ENCODE measurements at places on chromosomes 1 and 21.
A peak's percentile ranks its signal among the peaks of the same experiment; 100 is the strongest.

DNA sequence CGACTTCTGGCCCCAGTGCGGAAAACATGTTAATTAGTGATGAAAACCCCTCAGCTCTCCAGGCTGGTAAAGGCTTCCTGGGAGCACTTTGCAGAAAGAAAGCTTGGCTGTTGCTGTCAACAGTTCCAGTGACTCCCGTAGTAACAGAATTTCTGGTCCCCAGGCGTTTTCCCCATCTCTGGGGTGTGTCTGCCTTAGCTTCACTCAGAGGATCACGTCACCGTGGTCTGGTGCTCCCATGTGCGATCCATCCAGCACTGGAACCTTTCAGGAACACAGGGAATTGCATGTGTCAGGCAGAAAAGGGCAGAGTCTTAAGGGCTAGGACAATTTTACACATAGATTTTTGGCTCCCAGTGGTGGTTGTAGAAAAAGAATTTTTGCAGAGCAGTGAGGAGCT, 470.4 kb upstream of the USP24 start:
- DNase-seq: no peak

GRCh38 chr1:119038363-119038762, 50.2 kb upstream of the TBX15 start:
- no peak for DNase-seq

- DNase-seq: no peak
Observed at GRCh38 chr1:152078831-152079441, 9.9 kb downstream of the TCHHL1 start.

GRCh38 chr1:91655912-91656449, 155.3 kb downstream of the CDC7 start:
- DNase-seq: no peak

GRCh38 chr1:22485431-22485830, 33.8 kb downstream of the ZBTB40 start:
- DNase-seq: no peak

DNA sequence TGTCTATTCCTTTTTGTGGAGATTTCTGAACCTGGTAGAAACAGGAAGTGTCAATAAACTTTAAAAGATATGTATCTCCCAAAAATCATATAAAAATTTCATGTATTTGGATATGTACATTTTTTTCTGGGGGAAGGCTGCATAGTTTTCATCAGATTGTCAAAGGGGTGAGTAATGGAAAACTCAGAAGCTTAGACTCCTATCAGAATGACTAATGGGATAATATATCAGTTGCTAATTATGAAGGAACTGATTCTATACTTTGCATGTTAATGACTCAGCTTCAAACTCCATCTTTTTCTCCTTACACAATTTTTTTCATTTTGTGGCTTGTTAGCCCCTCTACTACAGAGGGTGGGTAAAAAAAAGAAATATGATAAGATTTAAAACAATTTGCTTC, 55.9 kb downstream of the GON4L start:
- no peak for DNase-seq

- DNase-seq: no peak
Observed at GRCh38 chr21:31107871-31108270, 69.6 kb upstream of the KRTAP19-8 start.

GRCh38 chr1:223665592-223666312, at the start of gene CAPN8:
TSS of gene CAPN8 (minus strand) at chr1:223665701. CDS start at chr1:223665646, 55 bp downstream.
- DNase-seq: no peak

- DNase-seq: no peak
Observed at GRCh38 chr1:59815892-59816291, 1.1 kb downstream of the HOOK1 start.

- DNase-seq: no peak
Observed at GRCh38 chr1:55868026-55868425, 652.9 kb upstream of the USP24 start.

GRCh38 chr1:94753171-94753972, 66.8 kb upstream of the SLC44A3 start:
- DNase-seq: no peak

DNA sequence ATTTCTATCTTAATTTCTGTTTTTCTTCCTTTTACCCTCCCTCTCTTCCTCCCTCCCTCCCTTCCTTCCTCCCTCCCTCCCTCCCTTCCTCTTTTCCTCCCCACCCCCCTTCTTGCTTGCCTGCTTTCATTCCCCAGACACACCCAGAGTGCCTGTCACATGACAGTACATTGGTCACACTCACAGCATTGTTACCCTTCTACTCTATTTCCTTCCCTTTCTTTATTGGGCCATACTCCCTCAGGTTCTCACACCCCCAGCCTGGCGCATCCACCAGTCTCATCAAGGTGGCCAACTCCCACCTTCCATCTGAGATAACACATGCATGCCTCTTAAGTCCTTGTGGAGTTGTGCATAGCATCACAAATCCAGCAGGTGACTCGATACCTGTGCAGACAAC, 10.9 kb downstream of the TMPRSS3 start:
- DNase-seq: no peak

- no peak for DNase-seq
Observed at GRCh38 chr1:194950584-194950983, 1657.7 kb downstream of the KCNT2 start.

GRCh38 chr1:35555601-35556477, 1.4 kb downstream of the KIAA0319L start:
- DNase-seq: no peak

- DNase-seq: no peak
Observed at GRCh38 chr1:184933944-184934343, 40.4 kb downstream of the NIBAN1 start.

- no peak for DNase-seq
Observed at GRCh38 chr1:88462488-88463261, 221.4 kb upstream of the PKN2 start.

DNA sequence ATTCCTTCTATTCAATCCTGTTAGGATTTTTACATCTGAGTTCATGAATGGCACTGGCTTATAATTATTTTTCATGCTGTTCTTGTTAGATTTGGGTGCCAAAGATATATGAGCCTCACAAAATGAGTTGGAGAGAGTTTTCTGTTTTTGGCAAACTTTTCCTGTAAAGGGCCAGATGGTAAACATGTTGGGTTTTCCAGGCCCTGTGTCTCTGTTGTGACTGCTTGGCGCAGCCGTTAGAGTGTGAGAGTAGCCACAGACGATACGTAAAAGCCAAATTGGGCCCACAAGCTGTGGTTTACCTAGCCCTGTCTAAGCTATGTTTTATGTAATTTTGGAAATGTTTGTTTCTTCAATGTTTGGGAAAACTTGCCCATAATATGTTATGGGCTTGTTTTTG, 15.6 kb upstream of the CA6 start:
- DNase-seq: no peak

DNA sequence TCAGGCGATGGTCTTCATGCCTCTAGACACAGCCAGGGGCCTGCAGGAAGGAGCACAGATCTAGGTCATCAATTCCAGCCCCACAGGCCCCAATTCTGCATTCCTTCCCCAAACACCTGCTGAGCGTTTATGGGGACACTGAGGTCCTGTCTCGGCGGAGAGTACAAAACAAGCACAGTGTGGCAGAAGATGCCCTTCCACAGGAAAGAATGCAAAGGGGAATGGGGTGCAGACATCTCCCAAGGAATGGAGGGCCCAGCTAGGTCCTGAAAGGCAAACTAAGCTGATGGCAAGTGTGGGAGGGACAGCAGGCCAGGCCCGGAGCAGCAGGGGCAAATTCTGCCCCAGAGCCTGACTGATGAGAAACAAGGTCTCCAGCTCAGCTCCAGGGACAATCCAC, 3.5 kb upstream of the S100A8 start:
- DNase-seq: no peak

GRCh38 chr1:98001764-98002163, 80.9 kb upstream of the DPYD start:
- DNase-seq: no peak

DNA sequence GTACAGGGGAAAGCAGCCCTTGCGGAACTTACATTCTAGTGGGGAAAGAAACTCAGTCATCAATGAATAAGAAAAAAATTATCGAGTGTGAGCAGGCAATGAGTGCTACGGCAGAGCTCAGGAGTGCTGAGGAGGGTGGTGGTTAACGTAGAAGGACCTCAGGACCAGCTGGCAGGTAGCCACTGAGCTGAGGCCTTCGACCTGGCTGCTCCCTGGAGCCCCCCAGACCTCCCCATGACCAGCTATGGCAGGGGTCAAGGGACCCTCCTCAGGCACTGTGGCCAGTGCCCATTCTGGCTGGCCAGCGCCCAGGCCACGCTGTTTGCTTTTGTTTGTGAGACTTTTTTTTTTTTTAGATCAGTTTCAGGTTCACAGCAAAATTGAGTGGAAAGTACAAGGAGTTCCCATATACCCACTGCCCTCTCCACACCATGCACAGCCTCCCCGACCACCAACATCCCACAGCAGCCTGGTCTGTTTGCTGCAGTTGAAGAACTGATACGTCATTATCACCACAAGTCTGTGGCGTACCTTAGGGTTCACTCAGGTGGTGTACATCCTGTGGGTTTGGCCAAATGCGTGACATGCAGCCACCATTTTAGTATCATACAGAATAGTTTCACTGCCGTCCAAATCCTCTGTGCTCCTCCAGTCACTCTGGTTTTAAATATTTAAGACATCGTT, 11.8 kb upstream of the TTC22 start:
- DNase-seq: no peak

DNA sequence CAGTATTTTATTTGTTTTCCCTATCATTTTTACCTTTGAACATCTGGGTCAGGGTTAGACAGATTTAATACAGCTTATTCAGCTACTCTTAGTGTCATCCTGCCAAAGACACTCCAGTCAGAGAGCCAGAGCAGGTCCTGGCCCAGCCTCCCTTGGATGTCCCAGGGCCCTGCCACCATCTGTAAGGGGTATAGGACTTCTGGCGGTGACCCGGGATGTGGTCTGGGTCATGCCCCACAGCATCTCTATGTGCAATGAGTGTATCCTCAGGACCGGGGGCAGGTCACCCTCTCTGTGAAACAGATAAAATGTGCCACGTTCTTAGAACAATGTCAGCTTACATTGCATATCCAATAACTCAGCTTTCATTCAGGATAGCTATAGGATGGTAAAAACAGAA, 37.8 kb upstream of the PRSS38 start:
- peak; percentile 28 for DNase-seq

DNA sequence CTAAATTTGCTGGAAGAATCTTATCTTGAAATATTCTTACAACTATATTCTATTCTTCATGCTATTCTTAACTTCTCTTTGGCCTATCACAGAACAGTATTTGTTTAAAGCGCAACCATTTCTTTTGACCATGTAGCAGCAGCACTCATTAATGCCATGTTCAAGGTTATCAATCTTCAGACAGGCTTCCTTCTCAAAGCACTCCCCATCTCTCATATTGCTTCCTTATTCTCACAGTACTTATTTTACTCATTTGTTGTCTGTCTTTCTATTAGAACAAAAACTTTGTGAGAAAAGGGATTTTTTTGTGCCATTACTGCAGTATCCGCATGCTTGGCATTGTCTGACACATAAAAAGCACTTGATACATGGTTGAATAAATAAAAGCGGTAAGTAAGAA, 89.7 kb downstream of the ATP1B1 start:
- DNase-seq: no peak

- no peak for DNase-seq
Observed at GRCh38 chr1:198123133-198123532, 33.7 kb upstream of the NEK7 start.

- DNase-seq: no peak
Observed at GRCh38 chr1:207355513-207356295, 34.2 kb downstream of the CD55 start.

DNA sequence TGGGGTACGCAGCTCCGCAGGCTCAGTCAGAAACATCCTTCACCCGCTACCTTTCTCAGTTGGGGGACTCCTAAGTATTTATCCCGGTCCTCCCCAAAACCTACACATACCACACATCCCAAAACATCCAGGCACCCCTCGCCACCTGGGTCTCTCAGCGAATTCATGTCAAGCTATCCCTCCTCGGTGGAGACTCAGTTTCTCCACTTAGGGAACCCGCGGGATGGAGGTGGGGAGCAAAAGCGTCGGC, 1.3 kb upstream of the ZBTB7B start:
- DNase-seq: no peak

GRCh38 chr21:43824333-43825241, 35.2 kb downstream of the RRP1 start:
- peak; percentile 48 for DNase-seq

GRCh38 chr1:239858057-239858456, 233.6 kb upstream of the FMN2 start:
- no peak for DNase-seq

GRCh38 chr1:151801846-151802245, 3.4 kb downstream of the LINGO4 start:
- no peak for DNase-seq

- DNase-seq: no peak
Observed at GRCh38 chr1:3366126-3367051, 88.1 kb upstream of the ARHGEF16 start.

DNA sequence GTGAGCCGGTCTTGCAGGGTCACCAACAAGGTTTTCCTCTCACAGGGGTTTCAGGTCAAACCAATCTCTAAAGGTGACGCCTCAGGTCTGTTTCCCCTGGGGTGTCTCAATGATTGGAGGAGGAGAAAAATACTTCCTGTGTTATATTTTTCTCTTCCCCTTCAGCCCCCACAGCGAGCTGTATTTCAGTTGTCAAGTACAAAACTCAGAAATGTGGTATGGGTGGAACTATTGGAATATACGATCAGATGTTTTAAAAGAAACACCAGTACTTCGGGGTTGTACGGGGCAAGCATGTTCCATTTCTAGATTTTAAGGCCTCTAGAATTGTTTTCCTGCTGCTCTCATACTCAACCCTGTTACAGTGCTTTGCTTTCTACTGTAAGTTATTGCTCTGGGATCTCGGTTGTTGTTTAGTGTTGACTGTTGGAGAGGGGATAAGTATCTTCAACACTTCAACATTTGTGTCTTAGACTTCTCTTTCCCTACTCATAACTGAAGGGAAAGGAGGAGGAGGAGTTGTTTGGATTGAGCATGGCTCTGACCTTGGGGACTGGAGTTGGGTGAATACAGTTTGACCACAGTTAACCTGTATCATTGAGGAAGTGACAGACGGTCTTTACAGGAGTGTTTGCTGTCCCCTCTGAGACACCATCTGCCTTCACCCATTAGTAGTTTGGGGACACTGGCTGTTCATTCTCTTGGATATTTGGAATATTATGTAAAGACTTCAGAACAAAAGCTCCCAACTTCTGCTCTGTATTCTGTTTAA, 2.0 kb downstream of the MAPKAPK2 start:
- no peak for DNase-seq

DNA sequence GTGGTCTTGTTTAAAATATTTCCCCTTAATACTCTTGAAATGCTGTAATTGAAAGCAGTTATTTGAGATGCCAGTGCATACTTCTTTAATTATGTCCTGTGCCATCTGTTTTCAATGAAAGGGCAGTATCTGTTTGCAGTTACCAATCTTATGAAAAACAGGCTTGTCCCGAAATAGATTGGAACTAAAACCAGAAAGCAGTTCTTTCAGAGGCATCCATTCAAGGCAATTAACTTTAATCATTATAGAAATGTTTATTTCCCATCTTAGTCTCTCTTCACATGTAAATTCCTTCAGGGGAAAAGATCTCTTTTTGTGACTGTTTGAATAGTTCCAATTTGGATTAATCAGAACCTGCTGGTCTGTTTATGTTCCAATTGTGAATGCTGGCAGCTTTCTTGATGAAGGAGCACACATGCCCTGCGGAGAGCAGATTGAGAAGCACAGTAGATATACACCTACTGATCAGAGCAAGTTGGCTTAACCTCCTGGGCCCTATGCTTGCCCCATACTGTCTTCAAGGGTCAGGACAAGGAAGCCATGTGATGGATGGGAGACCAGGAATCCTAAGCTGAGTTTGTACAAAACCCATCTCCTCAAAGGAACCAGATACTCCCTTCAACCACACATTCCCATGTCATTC, 41.6 kb upstream of the MROH9 start:
- no peak for DNase-seq

GRCh38 chr1:195715652-195716051, 892.6 kb downstream of the KCNT2 start:
- DNase-seq: no peak

Measured in natural killer cell treated with Interleukin-12 subunit alpha and Interleukin-12 subunit beta and Interleukin-15 and Interleukin-18, amount 100 ng/mL, for 72 hours (primary cell).